Esophagus mucosa (tissue), 1 donor: ENCODE measurements at places on chromosomes 12 and 14.

DNA sequence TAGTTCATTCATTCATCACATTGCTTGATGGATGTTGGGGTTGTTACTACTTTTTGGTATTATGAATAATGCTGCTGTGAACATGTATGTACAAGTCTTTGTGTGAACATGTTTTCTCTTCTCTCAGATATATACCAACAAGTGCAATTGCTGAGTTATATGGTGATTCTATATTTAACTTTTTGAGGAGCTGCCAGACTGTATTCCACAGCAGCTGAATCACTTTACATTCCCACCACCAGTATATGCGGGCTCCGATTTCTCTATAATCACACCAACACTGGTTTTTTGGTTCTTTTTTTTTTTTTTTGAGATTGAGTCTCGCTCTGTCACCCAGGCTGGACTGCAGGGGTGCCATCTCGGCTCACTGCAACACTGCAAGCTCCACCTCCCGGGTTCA is 22.2 kb upstream of the PLEKHG6 start:
- peak; percentile 62 for ATAC-seq

DNA sequence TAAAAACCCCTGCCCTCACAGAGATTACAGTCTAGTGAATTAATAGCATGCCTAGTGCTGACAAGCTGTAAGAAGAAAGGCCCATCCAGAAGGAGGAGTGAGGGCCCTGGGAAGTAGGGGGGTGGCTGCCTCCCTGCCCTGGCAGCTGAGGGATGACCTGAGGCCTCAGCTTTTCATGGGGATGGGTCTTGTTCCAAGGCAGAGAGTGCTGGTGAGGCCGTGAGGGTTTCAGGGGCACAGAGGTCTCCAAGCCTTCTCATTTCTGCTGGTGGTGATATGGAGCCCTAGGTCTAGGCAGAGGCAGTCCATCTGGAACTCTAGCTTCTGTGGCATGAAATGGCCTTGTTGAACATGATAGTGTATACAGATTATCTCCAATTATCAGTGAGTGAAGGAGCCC is 114.4 kb downstream of the ZFP36L1 start:
- ATAC-seq: no peak

DNA sequence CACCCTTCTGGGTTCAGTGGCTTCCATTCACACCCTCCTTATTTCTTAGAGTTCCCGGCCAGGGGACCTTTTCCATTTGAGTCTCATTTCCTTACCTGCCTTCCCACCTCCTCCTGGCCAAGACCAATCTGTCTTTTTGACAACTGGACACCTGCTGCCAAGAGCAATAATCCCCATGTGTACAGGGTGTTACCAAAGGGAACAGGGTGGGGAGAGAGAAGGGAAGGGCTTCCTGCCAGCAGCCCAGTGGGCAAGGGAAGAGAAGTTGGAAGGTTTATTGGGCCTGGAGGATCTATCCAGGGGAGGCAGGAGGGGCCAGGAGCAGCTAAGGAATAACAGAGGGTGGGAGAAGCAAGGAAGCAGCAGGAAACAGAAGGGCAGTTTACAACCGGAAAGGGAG is 346.2 kb downstream of the C12orf75 start:
- peak; percentile 88 for ATAC-seq

DNA sequence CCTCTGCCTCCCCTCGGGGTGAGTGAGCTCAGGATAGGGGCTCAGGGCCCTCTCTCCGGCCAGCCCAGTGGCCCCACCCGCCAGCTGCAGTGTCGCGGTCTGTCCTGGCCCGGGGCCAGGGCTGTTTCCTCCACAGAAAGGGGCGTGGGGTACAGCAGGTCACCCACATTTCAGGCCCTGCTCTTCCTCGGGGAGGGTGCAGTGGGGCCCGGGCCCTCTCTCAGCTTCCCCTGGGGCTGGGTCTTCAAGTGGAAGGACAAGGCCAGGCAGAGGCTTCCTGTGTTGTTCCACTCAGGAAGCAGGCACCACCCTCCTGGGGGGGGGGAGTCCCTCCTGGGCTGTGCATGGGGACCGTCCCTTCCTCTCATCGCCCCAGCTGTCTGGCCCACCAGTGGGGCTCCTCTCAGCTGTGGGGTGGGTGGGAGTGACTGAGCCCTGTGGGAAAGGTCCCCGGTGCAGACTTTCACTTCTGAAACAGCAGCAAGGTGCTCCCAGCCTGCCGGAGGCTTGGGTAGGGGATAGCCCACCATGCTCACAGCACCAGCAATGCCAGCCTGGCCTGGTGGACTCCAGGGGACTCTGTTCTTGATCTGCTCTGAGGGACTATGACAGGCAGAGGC is 3.7 kb downstream of the GPR132 start:
- peak; percentile 7 for ATAC-seq

DNA sequence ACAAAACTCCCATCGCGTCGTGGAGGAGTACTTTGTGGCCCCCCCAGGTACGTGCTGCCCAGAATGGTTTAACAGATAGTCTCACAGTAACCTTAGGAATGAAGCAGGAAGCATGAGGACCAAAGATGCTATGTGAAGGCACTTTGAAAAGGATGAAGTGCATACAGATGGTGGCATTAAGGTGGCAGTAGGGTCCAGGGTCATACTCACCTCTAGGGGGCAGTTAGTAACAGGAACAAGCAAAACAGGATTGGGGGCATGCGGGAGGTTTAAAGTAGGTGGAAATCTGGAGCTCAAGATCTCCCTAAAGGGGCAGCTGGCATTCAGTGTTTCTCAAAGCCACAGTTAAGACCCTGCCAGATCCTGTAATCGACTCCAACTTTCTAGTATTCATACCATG is 10.9 kb downstream of the GATC start:
- no peak for ATAC-seq

DNA sequence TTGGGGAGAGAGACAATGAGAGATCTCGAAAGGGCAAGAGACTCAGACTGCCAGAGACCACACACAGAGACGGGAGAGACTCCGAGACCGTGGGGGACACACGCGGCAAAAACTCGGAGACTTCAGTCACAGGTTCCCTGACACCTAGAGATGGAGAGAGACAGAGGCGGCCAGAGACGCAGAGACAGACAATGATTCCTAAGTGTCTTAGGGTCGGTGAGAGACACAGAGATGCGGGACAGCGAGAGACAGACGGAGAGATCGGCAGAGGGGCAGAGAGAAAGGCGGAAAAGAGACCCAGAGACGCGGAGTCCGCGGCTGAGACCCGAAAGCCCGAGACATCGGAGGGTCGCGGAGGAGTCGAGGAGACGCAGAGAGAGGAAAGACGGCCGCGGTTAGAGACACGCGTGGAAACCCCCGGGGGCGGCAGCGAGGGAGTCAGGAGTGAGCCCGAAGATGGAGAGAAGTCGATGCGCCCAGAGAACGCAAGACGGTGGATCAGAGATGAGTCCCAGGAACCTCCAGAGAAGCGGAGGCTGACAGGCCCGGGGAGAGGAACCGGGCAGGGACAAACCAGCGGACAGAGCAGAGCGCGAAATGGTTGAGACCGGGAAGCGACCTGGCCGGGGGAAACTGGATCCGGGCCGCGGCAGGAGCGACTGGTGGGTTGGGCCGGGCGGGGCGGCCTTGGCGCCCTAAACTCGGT is 7.8 kb downstream of the LHX5 start:
- ATAC-seq: no peak

DNA sequence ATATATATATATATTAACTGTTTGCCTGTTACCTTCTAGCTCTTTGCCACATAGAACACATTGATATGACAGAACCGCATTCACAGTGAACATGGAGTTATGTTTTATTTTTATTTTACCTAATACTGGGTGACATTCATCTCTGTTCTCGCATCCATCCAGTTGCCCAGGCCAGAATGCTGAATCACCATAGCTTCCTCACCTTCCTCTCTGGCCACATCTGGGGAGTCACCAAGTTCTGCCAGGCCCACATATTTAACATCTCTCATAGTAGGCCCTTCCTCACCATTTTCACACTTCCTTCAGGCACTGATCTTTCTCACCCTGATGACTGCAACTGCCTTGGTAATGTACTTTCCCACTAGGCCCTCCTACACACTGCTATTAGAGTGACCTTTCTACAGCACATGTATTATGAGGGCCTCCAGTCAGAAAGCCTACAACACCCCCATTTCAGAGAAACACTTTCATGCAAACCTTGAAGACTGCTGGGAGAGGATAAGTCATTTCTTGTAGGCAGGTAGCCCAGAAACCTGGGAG is 106.8 kb downstream of the LGR5 start:
- no peak for ATAC-seq

DNA sequence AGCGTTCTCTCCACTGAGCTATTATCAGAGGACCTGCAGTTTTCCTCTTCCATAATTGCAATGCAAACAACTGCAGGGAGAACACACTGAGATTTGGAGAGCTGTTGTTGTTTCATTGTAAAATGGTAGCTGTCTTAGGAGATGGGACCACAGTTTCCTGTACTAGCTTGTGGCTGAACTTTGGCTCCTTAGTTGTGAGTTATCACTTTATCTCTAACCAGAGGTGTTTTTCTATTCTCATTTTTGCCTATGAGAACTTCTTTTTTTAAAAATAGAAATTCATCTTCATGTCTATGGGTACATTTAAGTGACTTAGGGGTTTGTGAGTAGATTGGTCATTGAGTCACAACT is 216.5 kb downstream of the SLC38A4 start:
- ATAC-seq: no peak

GRCh38 chr14:102870994-102871831 is 51.2 kb upstream of the AMN start:
- ATAC-seq: peak; percentile 19

DNA sequence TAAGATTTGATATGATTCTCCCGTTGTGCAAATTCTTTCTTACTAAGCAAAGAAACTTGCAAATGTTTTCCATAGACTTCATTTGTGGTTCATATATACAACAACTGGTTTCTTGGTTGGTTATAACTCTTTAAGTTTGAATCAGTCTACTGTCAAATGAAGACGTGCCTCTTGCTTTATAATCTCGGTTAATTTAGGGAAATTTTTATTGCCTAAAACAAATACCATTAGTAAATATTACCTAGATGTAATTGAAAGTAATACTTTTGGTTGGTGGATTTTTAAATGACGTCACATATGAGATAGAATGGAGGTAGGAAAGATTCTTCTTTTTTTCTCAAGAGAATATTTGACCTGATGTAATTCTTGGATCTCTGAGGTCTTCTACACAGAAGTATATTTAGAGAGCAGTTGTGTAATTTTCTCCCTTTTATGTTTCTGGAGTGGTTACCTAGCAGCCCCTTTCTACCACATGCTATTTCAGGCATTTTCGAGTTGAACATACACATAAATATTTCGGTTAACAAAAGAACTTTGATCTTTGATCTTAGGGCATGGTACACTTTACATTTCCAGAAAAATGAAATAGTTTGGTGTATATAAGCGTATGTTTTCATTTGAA is 1.7 kb downstream of the ATF7IP start:
- ATAC-seq: no peak

- ATAC-seq: no peak
These were observed 931.4 kb downstream of the DIO2 start for GRCh38 chr14:79279645-79280597.

GRCh38 chr12:52832451-52832850 is 1.7 kb downstream of the KRT79 start:
- ATAC-seq: no peak

- ATAC-seq: no peak
These were observed 16.4 kb upstream of the PRIMA1 start for GRCh38 chr14:93804654-93805053.

DNA sequence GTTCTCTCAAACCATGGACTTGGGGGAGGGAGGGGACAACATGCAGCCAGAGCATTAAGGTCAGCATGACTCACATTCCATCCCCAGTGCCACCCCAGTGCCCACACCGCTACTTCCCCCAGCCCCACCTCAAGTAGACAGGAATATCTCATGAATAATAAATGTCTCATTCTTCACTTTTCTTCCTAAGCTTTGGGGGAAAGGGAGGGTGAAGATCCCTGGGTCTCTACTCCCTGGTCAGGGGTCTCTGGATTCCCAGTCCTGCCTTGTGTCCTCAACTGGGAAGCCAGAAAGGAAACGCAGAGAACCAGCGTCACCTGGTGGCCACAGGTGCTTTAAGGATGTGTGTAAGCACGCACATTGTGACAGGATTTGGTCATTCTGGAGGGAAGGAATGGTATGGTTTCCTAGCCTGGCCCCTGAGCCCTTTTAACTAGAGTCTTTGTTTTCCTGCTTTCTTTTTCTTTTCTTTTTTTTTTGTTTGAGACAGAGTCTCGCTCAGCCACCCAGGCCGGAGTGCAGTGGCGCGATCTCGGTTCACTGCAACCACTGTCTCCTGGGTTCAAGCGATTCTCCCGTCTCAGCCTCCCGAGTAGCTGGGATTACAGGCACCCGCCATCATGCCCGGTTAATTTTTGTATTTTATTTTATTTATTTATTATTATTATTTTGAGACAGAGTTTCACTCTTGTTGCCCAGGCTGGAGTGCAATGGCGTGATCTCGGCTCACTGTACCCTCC is 3.4 kb downstream of the GPR84 start:
- ATAC-seq: peak; percentile 34

- ATAC-seq: no peak
These were observed 929.8 kb downstream of the DIO2 start for GRCh38 chr14:79281244-79282152.

GRCh38 chr12:49200919-49201594 is 12.2 kb upstream of the TUBA1A start:
- peak; percentile 64 for ATAC-seq

GRCh38 chr14:29663281-29663801 is 264.3 kb downstream of the PRKD1 start:
- no peak for ATAC-seq

- ATAC-seq: no peak
These were observed 89.0 kb upstream of the BCL11B start for GRCh38 chr14:99360774-99361595.

GRCh38 chr14:53389202-53389601 is 236.1 kb upstream of the DDHD1 start:
- ATAC-seq: peak; percentile 75

DNA sequence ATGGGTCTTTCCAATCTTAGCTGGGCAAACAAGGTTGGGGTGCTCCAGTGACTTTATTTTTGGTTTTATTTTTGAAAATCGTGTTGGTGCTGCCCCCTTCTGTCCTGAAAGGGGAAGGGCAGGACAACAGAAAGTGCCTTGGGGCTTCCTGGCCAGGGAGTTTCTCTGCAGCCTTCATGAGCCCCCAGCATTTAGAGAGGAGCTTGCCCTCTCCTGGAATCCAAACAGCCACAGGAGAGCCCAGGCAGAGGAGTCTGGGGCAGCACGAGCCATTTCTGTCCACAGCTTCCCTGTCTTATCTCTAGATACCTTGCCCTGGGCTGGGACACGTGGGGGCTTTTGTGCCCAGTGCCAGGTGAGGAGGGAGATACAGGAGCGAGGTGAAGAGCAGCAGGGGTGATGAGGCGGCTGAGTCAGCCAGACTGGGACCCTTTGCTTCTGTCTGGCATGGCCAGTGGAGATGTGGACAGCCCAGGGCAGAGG is 4.4 kb upstream of the C1RL start:
- peak; percentile 6 for ATAC-seq
